ENCODE measurements at places on chromosomes 2 and 18.

GRCh38 chr2:216710551-216711301, 15.4 kb upstream of the IGFBP5 start:
- DNase-seq, result no peak

GRCh38 chr2:81624825-81625224, 1320.3 kb upstream of the LRRTM1 start:
- no peak for DNase-seq

DNA sequence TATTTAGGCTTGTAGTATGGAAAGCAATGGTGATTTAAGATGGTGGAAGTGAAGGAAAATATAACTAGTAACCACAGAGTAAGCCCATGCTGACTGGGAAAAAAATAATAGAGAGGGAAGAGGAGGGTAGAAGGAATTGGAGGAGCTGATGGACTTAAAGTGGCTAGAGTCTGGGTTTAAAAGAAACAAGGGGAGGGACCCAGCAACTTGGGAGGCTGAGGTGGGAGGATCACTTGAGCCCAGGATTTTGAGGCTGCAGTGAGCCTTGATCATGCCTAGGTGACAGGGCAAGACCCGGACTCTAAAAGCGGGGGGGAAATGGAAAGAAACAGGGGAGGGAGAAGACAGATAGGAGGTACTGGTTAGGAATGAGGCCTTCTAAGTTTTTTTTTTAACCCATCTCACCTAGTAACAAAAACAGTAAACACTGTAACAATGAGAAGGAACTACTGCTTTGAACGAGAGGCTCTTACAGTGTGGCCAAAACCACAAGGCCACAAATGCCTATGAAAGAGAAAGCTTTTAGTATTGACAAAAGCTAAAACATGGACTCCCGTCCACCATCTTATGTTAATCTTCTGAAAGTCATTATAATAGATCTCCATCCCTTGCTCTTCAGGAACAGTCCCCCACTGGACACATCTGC, 26.6 kb downstream of the METTL8 start:
- no peak for DNase-seq

- DNase-seq, result no peak
These were observed 306.0 kb downstream of the FBXO15 start for GRCh38 chr18:73841661-73842060.

DNA sequence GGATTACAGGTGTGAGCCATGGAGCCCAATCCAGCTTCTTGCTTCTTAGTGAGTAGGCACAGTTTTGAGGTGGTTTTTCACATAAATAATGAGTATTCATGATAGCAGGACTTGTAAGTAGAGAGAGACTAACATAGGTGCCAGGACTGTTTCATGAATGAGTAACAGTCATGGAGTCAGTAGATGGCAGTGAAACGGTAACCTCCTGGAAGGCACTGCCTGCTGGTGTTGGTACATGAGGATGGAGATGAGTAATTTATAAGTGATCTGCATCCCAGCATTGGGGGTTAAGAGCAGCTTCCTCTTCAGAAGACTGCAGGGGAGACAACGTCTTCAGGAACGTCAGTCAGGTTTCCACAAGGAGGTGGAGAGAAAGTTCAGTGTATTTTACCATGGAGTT, 143.8 kb downstream of the HAUS1 start:
- DNase-seq, result no peak

- peak; percentile 94 for DNase-seq
These were observed 142.4 kb downstream of the CAPN13 start for GRCh38 chr2:30664761-30665358.

- peak; percentile 22 for DNase-seq
These were observed 49.2 kb upstream of the NXPH2 start for GRCh38 chr2:138829326-138829919.

GRCh38 chr2:215149894-215150293, 11.5 kb upstream of the ABCA12 start:
- DNase-seq, result no peak

- DNase-seq, result no peak
These were observed 84.0 kb downstream of the ZBTB7C start for GRCh38 chr18:48325115-48325665.

- DNase-seq, result no peak
These were observed 16.4 kb downstream of the EEF1B2 start for GRCh38 chr2:206176121-206176520.

DNA sequence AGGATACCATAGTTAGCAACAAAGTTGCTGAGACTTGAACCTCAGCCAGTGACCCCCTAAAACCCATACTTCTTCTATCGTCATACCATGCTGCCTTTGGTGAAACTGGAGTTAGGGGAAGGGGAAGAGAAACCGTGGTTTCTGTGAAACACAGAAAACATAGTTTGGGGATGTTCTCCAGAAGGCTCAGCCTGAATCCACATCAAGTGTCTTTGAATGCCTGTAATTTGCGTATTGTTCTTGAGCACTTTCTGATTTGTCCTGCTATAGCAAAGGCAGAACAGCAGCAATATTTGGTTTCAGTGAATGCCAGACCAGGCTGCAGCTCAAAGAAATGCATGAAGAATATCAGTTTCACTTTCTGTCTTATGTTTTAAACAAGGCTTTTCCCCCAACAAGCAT, 258.7 kb downstream of the TTC32 start:
- no peak for DNase-seq

DNA sequence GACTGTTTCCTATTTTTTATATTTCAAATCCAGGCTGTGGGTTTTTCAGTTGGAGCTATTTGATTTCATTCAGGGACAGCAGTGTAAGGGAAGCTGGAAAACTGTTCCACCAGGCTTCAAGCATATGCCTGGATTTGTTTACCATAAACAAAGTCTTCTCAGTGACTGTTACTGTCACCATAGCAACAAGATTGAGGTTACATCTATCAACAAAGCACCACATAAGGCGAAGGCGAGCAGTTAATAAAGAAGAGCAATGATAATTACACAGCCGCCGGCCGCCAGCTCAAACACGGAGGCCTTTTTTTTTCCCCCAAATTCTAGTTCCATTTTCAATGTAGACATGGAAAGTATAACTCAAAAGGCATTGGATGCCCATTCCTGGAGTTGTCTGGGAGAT, 553.7 kb upstream of the SYT4 start:
- no peak for DNase-seq

- no peak for DNase-seq
These were observed 17.6 kb upstream of the SLC9A2 start for GRCh38 chr2:102601730-102602129.

DNA sequence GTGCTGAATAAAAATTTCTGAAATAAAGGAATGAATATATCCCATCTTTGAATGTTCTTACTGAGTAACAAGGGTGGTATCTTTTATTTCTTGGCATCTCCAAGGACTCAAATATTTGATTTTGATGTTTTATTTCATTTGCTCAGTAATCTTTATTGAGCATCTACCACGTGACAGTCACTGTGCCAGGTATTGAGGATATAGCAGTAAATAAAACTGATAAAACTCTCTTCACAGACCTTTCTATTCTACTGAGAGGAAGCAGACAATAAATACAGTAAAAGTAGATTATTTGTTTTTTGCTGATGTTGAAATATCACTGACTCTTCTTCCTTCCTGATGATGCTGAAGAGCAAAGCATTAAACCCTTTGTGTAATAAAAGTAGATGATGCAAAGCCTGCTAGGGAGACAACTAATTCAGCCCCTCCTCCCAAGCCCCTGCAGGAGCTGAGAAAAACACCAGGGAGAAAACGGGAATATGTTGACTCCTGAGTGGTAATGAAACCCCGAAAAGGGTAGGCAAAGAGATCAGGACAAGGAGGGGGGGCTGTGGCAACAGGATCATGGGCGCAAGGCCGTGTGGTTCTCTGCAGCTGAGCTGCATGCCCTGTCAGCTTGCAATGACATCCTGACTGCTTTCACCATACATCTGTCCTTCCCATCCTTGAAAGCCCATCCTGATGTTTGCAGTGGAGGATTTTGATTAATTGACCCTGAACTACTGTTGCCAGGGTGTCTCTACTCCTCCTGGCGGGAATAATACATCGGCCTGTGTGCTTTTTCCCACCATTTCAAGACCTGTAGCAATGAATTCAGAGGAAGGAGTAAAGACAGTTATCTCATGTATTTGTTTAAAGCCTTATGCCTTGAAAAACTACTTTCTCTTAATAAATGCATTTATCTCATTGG, 117.4 kb downstream of the EML6 start:
- no peak for DNase-seq

DNA sequence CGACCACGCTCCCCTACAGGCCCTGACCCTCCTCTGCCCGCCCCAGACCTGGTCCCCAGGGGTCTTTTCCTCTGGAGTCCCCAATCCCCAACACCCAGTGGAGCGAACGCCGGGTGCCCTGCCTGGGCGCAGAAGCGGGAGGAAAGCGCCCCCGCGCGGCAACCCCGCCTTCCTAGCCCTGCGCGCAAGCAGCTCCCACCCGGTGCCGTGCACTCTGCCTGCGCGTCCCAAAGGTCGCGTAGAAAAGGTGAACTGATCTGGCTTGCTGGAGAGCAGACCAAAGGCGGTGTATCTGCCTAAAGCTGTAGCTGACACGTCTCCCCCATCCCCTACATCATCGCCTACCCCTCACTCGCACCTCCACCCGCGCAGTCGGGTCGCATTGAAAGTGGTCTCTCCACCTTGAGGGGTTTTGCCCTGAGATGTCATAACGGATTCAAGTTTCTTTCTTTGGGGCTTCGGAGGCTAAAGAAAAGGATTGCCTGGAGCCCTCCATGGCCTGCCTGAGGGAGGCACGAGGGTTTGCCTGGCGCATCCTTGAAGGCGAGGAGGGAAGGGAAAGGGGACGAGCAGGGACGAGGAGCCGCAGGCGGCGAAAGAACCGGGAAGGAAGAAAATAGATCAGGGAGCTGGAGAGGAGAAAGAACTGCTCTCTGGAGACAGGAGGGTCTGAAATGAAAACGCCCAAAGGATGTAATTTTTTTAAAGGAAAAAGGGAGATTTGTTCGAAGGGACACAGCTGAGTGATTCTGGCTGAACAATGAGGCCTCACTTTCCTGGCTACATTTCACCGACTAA, 5.8 kb downstream of the GAD1 start:
- no peak for DNase-seq

- no peak for DNase-seq
These were observed 136.7 kb upstream of the MYCN start for GRCh38 chr2:15803543-15804245.

DNA sequence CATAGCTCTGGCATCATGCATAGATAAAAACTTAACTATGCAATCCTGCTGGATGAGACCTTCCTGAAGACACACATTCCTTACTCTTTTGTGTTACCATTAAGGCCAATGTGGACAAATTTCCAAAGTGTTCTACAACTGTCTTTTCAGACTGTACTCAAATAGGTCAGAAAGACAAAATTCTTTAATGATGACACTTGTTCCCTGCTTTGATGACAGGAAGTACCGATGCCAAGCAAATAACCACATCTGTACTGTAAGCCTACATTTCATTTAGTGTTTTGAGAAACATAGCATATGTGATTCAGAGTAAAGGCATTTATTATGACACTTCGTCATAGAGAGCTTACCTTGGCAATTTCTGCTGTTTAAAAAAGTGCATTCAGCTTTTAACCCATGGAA, 55.0 kb downstream of the PMAIP1 start:
- peak; percentile 71 for DNase-seq

GRCh38 chr2:77363277-77363676, 158.9 kb downstream of the LRRTM4 start:
- DNase-seq, result no peak

GRCh38 chr2:190659553-190659952, 10.7 kb downstream of the NAB1 start:
- no peak for DNase-seq

Measured in bronchial epithelial cell (primary cell).